ENCODE measurements at places on chromosomes 3 and 15.
A peak's percentile ranks its signal among the peaks of the same experiment; 100 is the strongest.

- no peak overlapping the region for H3K27ac ChIP-seq
- no peaks in the 10 kb centered on the region for H3K36me3 ChIP-seq
- no peaks in the 10 kb centered on the region for H3K27me3 ChIP-seq
These were observed 342.1 kb upstream of the ATP11B start for GRCh38 chr3:182450942-182451787.

DNA sequence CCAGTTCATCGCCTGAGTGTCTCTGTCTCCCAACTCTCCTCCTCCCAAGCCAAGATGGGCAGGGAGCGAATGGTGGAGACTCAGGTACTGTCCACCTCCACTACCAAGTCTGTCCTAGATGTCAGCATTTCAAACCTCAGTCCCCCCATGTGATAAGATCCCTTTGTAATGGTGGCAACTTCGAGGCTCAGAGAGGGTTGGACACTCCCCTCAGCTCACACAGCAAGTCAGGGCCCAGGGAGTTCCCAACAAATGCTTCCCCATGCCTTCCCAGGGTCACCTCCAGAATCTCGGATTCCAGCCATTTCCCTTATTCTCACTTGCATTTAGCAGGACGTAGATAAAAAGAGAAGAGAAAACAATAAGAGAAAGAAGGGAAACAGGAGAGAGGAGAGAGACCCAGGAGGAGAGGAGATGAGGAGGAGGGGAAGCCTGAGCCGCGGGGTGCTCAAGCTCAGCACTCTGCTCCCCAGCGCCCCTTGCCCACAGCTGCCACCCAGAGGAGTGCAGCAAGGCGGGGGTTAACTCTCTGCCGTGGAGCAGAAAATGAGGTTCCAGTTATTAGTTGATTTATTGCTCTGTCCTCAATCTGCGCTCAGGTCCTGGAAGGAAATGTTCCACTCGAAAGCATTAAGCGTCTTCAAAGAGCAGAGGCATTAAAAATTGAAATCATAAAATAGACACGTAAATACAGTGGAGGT, 84.1 kb upstream of the LINGO1 start:
- H3K4me1 ChIP-seq = no peaks in the 10 kb centered on the region
- H3K27me3 ChIP-seq = no peaks in the 10 kb centered on the region
- H3K36me3 ChIP-seq = no peaks in the 10 kb centered on the region
- no peak for DNase-seq
- no peak overlapping the region for H3K27ac ChIP-seq

- no peaks in the 10 kb centered on the region for H3K4me1 ChIP-seq
- no peak for DNase-seq
- H3K4me3 ChIP-seq = no peak overlapping the region
- no peak overlapping the region for H3K27ac ChIP-seq
- no peaks in the 10 kb centered on the region for H3K36me3 ChIP-seq
- no peaks in the 10 kb centered on the region for H3K27me3 ChIP-seq
These were observed 57.5 kb downstream of the TPRG1 start for GRCh38 chr3:189229196-189229828.

- DNase-seq = peak; percentile 35
- no peaks in the 10 kb centered on the region for H3K36me3 ChIP-seq
- peak overlapping the region; percentile 44 for H3K4me3 ChIP-seq
- H3K27ac ChIP-seq = peak overlapping the region; percentile 64
- peaks cover 4% of the 10 kb centered on the region for H3K4me1 ChIP-seq
- no peaks in the 10 kb centered on the region for H3K27me3 ChIP-seq
These were observed 58.5 kb upstream of the FAM174B start for GRCh38 chr15:92714077-92714476.

GRCh38 chr3:102390171-102390864, 44.5 kb upstream of the ZPLD1 start:
- H3K4me1 ChIP-seq = no peaks in the 10 kb centered on the region
- H3K27me3 ChIP-seq = no peaks in the 10 kb centered on the region
- H3K36me3 ChIP-seq = no peaks in the 10 kb centered on the region
- H3K27ac ChIP-seq = no peak overlapping the region
- DNase-seq = no peak

- H3K36me3 ChIP-seq = no peaks in the 10 kb centered on the region
- H3K27ac ChIP-seq = no peak overlapping the region
- no peak for DNase-seq
- no peaks in the 10 kb centered on the region for H3K4me1 ChIP-seq
- H3K27me3 ChIP-seq = no peaks in the 10 kb centered on the region
- no peak overlapping the region for H3K4me3 ChIP-seq
These were observed 51.2 kb downstream of the UBE2E2 start for GRCh38 chr3:23254282-23254681.
